ENCODE measurements at places on chromosomes 4 and X.

DNA sequence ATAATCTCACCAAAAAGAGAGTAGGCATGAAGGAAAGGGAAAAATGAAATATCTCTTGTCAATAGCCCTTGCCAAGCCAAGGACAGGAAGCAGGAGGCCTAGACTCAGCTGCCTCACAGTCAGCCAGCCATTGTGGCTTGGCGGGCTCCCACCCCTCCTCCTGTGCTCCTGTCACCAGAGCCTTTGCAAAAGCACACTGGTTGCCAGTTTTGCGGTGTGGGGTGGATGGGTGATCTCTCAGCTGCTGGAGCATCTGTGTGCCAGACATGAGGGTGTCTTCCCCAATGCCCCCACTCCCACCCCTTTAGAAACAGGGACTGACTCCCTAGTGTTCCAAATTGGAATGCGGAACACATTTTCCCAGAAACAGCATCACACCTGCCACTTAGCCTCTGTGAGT, 26.1 kb downstream of the ARHGEF6 start:
- no peak for ATAC-seq

DNA sequence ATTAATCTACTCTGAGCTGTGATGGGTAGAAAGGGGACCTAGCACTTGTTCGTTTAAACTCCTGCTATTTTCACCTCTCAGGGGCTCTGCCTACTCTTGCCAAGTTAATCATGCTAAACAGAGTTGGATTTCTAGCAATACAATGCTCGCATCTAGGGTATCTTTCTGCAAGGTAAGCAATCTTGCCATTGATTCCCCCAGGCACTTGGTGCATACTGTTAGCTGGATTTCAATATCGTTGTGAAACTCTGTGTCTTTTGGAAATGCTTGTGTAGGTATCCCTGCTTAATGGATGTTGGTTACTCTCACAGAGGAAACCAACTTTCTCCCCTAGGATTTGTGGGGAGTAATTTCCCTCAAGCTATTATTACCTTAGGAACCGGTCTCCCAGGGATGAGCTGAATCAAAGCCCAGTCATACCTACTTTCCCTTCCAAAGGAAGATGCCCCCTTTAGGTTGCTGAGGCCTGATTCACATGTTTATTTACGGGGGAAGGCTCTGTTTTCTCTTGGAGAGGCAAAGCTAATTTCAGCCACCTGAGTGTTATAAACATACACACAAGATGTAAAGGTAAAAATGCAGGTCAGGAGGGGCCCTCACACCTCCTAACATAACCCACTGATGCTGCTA, 366.8 kb downstream of the FBXW7 start:
- no peak for ATAC-seq

- peak; percentile 64 for ATAC-seq
Measured at GRCh38 chr4:170529748-170530722, 440.3 kb upstream of the AADAT start.

DNA sequence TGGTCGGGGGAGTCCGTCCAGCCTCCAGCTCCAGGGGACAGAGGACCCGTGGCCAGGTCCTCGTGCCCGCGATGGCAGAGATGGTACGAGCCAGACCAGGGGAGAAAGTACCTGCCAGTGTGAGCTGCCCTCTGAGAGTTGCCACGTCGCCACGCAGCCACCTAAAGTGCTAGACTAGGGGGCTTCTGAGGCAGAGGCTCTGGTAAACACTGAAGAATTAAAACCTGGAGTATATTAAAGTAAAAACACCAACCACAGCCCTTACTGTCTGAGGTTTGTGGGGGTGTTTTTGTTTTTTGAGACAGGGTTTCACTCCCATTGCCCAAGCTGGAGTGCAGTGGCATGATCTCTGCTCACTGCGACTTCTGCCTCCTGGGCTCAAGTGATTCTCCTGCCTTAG, 60.1 kb upstream of the SORCS2 start:
- ATAC-seq, result no peak

DNA sequence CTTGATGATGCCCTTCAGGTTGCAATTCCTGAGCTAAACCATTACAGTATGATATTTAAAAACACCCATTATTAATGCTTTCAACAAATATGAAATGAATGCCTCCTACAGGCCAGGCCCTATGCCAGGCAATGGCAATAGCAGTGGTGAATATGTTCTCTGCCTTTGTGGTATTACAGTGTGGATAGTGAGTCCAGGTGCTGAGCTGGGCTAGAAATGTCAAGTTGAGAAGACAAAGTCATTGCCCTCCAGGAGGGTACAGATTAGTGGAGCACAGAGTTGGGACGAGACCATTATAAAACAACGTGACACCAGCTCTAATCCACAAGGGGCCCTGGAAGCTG, 81.9 kb downstream of the RBM47 start:
- peak; percentile 61 for ATAC-seq

DNA sequence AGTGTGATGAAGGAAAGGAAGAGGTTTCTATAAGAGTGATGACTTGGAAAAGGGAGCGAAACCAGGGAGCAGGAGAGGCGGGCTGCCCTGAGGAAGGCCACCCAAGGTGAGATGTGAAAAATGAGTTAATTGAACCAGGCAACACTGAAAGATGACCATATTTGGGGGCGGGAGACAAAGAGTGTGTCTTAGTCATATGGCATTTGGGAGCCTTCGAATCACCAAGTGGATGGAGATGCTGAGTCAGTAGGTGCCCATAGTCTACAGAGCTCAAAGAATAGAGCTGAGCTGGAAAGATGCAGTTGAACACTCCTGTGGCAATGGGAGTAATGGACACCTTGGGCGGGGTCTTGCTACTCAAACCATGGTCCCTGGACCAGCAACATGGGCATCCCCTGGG, 8.3 kb upstream of the TLR8 start:
- no peak for ATAC-seq

DNA sequence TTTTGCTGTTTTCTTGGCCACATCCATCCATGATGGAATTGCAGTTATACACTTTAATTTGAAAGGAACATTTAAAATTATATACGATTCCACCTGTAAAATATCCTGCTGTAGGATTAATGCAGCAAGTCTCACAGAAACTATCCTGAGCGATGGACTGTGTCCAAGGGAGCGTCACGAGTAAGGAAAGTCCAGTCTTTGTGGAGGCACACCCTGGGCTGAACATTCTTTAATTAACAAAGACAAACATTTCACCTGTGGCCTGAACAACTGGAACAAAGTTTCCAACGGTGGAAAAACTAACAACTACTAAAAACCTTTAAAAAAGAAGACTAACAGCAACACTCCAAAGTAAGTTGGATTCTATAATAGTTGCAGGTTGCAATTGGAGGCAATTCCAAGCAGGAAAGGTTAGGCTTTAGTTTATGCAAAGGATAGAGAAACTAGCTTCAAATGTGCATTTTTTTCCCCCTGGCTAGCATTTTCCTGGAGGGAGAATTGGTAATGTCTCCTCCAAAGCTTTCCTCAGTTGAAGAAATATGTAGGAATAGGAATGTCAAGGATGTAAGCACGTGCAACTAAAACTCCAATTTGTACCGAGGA, 11.0 kb downstream of the EREG start:
- ATAC-seq, result no peak

DNA sequence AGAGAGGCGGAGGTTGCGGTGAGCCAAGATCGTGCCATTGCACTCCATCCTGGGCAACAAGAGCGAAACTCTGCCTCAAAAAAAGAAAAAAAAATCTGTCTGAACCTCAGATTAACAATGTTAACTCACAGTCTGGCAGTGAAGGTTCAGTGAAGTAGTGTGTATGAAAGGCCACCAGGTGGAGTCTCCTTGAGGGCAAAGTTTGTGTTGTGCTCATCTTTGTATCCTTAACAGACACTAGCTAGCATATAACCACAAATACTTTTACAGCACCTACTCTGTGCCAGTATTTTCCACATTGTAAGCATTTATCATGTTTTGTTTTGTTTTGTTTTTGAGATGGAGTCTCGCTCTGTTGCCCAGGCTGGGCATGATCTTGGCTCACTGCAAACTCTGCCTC, 46.0 kb upstream of the MGST2 start:
- peak; percentile 92 for ATAC-seq

GRCh38 chr4:118193421-118193820, 159.1 kb downstream of the NDST3 start:
- ATAC-seq, result no peak

- ATAC-seq, result no peak
Measured at GRCh38 chrX:18272222-18272621, 51.5 kb upstream of the BEND2 start.

GRCh38 chrX:3280706-3281105, 65.7 kb downstream of the MXRA5 start:
- ATAC-seq, result no peak

GRCh38 chrX:48938721-48939425, 18.5 kb downstream of the OTUD5 start:
- ATAC-seq, result no peak

DNA sequence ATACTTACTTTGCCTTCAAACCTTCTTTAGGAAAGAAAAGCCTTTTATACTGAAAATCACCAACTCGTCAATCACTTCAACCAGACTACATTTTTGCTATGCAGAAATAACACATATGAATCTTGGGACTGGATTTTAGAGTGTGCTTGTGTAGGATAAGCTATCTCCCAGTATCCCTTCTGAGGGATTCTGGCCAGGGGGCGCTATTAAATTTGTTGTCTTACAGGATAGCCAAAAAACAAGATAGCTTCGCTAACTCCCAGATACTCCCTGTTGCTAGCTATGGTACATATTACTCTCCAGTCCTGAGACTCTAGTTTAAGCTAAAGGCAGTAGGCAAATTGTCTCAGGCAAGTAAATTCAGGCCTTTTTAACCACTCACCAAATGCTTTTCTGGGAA, 167.2 kb downstream of the LHFPL1 start:
- no peak for ATAC-seq

DNA sequence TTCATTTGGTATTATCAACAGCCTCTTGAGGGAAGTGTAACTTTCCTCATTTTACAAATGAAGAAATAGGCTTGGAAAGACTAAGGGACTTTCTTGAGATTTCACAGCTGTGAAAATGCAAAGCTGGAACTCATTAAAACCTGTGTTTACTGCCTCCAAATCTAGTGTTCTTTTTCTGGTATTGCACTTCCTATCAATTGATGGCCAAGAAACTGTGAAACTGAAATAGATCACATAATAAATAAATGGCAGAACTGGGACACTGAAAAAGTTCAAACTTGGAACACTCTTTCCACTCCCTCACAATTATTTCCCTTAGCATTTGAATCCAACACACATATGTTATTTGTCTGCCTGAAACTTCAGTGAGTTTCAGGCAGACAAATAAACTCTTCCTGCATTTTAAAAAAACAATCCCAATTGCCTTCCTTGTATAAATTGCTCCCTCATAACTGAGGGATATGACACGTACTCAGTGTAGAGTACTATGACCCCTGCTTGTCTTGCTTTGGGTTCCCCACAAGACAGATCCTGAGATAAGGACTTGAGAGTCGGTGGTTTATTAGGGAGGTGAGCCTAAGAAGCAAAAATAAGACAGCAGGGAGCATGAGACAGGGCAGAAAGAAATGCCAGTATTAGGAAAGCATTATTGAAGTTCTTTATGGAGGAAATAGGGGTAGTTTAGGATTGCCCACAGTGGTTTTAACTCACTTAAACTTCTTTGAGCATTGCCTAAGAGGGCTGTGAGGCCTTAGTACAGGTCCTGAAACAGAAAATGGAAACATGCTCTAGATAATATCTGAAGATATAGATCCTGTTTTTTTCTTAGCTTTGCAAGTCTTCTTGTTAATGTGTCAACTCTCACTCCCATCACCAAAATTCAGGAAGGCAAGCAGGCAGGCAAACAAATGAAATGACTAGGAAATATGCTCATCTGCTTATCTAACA, 33.9 kb downstream of the RTL3 start:
- ATAC-seq, result no peak

DNA sequence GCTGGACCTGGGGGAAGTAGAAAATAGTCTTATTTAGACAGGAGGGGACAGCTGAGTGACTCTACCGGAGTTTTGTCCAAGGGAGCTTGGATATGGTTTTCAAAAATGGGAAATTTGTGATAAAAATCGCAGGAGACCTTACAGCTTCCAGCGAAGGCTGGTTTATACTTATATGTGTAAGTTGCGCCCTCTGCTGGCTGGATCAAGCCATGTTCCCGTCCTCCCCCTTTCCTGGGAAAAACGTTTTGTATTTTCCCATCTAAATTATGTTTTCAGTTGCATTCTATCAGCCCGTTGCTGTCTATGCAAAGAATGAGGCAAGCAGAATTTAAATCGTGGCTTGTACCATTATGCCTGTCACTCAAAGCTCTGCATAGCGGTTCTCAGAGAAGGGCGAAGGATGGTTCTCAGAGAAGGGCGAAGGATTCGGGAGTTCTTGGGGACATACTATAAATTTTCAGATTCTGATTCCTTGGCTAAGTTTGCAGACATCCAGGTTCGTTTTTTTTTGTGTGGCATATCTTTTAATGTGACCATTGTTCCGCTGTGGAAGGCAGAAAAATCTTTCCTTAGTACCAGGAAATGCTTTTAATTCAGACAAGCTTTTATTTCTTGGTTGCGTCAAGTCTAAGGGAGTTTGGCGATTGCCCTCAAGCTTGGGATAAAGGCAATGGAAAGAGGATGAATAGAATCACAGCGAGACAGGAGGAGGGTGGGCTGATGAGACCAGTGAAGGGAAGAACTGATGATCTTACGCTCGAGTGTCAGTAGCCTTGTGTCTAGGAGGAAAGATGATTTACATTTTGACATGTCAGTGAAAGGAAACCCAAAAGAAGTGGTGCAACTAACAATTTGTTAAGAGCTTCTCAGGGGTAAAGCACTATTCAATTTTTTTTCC, 128.5 kb upstream of the ARX start:
- peak; percentile 93 for ATAC-seq

DNA sequence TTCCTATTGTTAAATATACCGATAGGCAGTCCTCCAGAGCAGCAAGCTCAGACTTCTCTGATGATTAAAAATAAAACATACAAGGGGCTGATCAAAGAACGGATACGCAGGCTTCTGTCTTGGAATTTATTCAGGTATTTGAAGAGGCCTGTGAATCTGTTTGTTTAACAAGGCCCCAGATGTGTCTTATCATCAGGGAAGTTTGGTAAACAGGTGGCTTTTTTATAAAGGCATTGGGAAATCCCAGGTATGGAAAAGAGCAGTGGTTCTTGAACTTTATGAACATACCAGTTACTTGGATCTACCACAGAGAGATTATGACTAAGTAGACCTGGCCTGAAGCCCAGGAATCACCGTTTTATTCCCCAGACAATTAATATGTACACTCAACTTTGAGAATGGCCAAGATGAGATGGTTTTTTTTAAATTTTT, 47.9 kb downstream of the SOWAHB start:
- peak; percentile 88 for ATAC-seq

DNA sequence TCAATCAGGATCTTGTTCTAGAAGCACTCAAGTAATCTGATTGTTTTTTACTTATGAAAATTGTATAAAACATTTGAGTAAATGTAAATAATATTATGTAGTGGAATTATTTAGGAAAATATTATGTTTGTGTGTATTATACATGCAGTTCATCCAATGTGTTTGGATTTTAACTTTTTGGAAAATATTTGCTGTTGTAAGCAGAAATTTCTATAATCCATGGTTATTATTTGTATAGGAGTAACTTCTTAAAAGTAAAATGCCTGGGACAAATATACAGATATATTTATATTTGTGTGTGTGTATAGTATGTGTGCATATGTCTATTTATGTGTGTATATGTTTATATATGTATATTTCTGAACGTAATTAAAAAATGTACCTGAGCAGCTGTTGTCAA, 1394.6 kb upstream of the AGA start:
- no peak for ATAC-seq
